ENCODE measurements at places on chromosomes 6 and 20.

DNA sequence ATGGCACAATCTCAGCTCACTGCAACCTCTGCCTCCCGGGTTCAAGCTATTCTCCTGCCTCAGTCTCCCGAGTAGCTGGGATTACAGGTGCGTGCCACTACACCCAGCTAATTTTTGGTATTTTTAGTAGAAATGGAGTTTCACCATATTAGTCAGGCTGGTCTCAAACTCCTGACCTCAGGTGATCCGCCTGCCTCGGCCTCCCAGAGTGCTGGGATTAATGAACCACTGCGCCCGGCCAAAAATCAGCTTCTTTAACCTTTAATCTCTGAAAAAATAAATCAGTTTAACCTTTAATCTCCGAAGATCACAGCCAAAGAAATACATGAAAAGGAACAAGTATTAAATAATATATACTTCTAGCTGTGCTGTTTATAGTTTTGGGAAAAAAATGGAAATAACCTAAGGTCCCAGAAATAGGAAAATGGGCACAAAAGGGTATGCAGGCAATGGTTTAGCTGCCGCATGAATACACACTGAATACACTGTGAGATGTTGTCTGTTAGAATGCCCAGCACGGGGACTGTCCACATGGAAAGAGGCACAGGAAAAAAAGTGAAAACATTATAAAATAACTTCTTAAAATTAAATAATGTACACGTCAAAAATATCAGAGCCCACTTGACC lies 1.6 kb downstream of the NQO2 start:
- DNase-seq, result no peak

DNA sequence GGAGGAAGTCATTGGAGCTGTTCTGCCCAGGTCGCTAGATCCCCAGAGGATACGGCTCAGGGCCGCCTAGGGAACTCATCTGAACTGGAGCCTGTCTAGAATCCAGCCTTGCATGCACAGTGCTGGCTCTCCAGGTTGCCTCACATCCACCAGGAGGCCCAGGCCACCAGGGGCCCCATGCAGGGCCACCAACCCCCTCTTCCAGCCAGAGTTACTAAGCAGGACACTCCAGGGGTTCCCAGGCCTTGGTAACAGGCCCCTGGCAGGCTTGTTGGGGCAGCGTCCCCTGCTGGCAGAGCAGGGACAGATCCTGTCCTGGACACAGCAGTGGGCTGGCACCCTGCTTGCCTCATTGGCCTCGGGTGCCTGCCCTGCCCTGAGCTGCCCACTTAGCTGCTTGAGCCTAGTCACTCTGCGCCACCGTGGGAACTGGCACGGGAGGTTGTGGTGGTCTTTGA lies 35.3 kb downstream of the EFCAB8 start:
- peak; percentile 90 for DNase-seq

- no peak for DNase-seq
Measured at GRCh38 chr6:17115251-17116116, 13.6 kb downstream of the STMND1 start.

DNA sequence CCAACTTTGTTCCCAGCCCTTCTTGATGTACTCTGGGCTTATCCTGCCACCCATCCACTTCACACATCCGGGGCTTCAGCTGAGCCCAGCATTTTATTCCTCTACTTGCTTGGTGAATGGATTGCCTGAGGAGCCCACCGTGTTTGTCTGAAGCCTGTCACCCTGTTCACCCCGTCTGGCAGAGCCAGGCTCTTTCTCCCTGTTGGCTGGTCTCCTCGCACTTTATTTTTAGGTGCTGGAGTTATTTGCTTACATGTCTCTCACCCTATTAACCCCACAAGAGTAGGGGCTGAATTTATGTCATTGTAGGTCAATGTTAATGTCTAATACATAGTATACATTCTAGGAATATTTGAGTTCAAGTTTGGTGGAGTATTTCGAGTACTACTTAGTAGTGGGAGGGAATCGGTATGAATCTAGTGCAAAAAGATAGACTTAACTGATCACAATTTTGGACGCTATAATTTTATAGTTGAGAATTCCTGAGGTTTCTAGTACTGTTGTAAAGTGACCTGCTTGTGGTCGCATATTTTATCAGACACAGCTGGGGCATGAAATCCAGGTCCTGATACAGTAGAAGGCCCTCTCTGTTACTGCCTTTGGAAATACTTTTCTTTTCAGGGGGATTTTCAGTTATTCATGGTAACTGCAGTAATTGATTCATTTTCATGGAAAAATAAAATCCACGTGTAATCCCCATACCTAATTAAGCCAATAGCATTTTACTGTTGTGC lies 10.8 kb downstream of the JARID2 start:
- no peak for DNase-seq

DNA sequence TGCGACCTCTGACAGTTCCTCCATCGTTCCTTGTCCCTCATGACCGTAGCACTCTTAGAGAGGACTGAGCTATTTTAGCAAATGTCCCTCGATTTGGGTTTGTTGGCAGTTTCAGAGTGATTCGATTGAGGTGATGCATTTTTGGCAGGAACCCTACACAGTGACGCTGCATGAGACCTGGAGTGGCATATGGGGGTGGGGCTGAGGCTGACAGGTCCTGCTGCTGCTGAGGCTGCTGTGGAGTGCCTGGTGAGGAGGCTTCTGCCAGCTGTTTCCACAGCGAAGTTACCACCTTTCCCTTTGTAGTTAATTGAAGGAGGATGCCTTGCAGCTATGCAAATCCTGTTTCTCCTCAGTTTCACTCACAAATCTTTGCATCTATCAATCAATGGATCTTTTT lies 19.8 kb downstream of the PXDC1 start:
- DNase-seq, result no peak
